ENCODE measurements at places on chromosomes 2 and 18.

GRCh38 chr2:37575780-37576179 lies 95.7 kb downstream of the CDC42EP3 start:
- peak; percentile 51 for DNase-seq

DNA sequence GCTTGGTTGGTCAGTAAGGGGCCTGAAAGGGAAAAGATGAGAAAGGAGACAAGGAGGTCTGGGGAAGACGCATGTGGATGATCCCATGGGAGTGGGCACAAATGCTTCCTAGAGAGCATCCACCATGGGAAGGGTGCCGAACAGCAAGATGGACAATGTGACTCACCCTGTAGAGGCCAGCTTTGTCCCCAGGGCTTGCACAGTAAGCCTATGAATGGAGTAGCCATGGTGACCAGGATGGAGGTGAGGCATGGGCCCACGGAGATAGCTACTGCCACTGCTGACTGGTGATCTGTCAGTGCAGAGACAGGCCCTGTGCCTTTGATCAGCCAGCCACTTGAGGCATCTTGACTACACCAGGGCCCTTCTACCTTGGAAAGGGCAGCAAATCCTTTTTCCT lies 172.6 kb downstream of the HAUS1 start:
- DNase-seq = no peak

DNA sequence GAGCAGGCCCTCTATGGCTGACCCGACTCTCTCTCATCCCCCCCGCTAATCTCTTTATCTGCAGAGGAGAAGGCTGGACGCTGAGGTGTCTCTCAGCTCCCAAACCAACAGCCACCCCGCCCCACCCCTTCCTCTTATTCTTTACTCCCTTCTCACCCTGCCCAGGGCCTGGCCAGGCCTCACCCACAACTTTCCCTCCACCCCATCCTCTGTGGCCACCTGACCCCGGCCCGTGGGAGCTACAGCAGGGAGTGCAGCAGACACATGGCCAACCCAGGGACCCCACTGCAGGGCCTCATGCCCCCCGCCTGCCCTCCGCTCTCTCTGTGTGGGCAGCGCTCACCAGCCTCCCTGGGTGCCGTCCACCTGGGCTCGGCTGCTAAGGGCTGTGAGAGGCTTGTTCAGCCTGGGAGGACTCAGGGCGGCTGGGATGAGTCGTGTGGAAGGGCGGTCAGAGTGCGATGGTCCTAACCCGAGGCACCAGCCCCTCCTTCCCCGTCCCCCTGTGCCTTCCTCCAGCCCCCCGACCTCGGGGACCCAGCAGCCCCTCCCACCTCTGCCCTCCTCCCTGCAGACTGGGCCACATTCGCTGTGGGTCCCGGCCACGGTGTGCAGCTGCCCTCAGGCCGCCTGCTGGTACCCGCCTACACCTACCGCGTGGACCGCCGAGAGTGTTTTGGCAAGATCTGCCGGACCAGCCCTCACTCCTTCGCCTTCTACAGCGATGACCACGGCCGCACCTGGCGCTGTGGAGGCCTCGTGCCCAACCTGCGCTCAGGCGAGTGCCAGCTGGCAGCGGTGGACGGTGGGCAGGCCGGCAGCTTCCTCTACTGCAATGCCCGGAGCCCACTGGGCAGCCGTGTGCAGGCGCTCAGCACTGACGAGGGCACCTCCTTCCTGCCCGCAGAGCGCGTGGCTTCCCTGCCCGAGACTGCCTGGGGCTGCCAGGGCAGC lies 6.8 kb downstream of the NEU4 start:
- DNase-seq = no peak

- no peak for DNase-seq
These were observed 16.2 kb upstream of the POLE4 start for GRCh38 chr2:74942263-74942662.

- no peak for DNase-seq
These were observed 66.8 kb downstream of the REL start for GRCh38 chr2:60948161-60948560.

- peak; percentile 40 for DNase-seq
These were observed 138.2 kb downstream of the MBD2 start for GRCh38 chr18:54086046-54086802.

DNA sequence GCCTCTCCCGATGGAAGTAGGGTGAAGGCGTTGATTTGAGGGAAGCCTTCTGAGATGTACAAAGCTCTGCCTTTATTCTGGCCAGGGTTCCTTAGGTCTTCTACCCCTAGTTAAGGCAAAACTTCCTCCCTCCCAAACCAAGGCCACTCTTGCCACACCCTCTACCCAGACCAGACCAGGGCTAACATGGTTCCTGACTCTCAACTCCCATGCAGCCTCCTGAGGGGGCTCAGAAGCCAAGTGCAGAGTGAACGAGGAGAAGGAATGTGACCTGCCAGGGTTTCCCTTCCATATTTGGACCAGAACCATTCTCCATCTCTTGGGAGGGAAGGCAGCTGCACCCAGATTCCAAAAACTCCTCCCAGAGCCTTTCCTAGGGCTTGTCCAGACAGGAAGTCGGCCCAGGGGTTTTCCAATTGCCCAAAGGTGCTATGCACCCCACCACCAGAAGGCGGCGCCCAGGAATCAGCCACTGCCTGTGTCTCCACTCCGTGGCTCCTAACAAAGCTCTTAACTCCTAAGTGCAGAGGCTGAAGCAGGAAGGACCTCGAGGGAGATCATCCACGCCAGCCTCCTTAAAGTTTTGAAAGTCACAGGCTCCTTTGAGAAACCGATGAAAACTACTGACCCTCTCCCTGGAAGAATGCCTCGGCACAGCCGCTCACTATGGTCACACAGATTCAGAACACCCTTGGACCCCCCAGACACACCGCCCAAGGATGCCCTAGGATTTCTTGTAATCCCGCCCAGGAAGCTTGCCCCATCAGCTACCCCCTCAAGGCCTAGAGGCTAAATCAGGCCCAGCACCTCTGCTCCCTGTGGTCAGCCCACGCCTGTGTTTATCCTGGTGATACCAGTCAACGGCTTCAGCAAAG lies 157.8 kb downstream of the SMAD2 start:
- DNase-seq = peak; percentile 70

DNA sequence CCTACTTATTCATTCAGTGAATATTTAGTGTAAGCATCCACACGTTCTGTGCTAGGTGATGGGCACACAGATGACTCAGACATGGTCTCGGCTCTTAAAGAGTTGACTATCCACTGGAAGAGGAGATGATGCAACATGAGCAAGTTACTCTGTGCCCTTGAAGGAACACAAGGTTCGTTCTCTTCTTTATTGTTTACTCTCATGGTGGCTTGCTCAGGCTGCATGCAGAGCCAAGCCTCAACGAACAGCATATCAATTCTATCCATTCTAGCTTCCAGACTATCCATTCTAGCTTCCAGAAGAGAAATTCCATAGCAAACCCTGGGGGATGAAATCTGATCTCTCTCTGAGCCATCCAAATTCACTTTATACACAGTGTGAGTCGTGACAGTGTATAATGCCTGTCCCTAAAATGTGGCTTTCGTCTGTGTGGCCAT lies 68.1 kb upstream of the CTAGE1 start:
- DNase-seq = no peak

GRCh38 chr2:47945046-47945781 lies 38.9 kb upstream of the FBXO11 start:
- DNase-seq = no peak

DNA sequence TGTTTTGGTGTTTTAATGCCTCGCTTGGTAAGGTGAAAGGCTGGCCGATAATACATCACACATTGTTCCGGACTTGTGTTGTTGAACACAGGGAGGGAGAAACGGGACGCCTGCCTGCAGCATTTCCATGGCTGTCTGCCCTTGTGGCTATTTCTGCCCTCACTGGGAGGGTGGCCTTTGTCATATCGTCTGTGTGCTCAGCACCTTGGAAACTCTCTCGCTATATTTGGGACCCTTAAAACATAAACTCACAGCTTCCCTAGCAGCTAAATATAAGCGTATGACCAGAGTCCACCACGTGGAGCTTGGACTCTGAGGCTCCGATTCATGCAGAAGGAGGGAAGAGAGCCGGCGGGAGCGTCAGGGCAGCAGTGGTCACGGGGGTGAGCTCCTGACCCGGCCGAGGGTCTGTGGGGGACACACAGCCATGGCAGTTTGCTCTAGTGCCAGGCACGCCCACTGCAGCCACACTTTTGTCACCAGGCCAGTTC lies 111.7 kb downstream of the SH3BP4 start:
- DNase-seq = no peak

DNA sequence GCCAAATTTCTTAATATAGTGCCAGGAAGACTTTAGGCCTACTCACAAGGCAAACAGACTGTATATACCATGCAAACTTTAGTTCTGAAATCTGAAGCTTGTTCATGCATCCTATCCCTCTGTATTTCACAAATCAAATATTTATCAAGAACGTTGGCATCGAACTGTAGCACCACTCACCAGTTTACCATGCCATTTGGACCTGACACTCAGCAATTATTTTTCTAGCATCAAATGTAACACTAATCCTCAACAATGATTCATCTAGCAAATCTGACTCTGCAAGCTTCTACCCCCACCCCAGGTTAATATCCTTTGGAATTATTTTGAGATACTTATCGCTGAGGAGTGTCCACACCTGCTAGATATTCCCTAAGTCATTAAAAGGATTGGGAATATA lies 1506.6 kb downstream of the LRP1B start:
- DNase-seq = no peak

- DNase-seq = no peak
These were observed 166.1 kb downstream of the TFCP2L1 start for GRCh38 chr2:121118951-121119350.

DNA sequence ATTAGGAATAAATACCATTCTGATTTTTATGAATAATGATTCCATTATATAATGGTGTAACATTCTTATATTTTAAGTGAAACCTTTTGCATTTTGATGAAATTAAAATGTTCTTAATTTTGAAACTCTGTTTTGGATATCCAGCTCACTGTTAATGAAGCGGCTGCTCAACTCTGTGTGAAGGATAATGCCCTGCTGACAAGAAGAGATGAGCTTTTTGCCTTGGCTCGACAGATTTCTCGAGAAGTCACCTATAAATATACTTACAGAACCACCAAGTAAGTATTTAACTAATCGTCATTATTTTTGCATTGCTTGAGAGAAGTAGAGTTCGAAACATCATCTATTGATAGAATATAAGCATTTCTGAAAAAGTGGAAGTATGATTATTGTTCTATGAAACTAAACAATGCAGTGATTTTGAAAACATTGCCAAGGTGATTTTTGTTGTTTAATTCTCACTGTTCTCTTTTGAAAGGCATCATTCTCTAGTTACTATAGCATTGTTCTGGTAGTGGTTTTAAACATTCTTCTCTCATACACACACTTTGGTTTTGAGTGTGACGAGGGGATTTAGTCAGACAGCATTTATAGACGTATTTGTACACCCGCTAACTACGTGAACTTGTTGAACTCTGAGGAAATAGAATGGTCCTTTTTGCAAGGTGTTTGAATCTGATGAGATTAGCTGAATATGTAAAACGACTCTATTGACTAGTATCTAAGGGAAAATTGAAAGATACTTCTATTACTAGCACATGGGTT lies 21.5 kb downstream of the NAB1 start:
- no peak for DNase-seq

DNA sequence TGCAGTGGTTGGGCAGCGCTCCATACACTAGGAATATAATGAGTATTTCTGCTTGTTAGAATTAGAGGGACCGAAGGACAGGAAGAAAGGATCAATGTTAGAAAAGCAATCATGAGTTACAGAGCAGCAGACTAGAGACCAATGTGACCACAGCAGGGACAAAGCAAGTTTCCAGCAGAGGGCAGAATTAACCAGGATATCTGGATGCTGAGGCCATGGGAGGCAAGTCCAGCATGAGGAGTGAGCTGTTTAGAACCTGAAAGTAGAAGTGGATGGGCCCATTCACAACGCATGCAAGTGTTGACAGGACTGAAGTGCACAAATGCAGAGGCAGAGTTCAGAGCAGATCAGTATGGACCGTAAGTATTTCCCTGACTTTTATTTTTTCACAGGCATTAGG lies 910.4 kb upstream of the GYPC start:
- peak; percentile 33 for DNase-seq

GRCh38 chr2:143705108-143705707 lies 576.0 kb downstream of the ARHGAP15 start:
- peak; percentile 27 for DNase-seq

DNA sequence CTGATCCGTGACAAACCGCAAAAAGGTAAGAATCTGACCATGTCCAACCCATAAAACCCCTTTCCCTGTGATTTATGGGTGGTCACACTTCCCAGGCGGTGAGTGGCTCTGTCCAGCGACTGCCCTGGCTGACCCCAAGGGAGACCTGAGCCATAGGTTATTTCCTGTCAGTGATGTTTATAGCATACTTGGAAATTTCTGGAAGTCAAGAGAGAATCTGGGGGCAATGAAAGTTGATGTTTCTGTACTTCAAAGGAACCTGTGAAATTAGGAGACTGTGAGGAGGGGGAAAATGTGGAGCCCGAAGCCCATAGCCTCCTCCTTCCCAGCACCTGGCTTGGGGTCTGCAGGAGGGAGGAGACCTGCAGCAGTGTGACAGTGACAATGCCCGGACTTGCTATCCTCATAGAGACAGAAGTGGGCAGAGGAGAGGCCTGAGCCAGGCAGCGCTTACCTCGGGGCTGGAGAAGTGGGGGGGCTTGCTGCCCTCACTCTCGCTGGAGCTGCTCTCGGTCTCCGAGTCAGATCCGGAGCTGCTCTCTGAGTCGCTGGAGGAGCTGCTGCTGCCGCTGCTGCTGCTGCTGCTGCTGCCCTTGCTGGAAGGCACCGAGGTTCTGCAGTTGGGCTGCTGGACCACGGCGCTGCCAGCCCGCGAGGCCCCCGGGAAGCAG lies 111.3 kb upstream of the REV1 start:
- DNase-seq = no peak

- peak; percentile 36 for DNase-seq
These were observed 76.7 kb downstream of the RNF144A start for GRCh38 chr2:6993936-6994335.

Measured in hematopoietic multipotent progenitor cell treated with erythropoietin and hydrocortisone succinate and interleukin-3 and kit ligand, for 4 days (in vitro differentiated cells).